Pancreas (tissue), 10 donors: ENCODE measurements at places on chromosomes 4 and X. TPM values are rescaled to one million over a fixed set of nuclear protein-coding genes. Genes with fewer than 3 reads are reported as not detected.

- DNase-seq = no peak
Observed at GRCh38 chr4:76434901-76435527, at the start of gene SHROOM3. SHROOM3 (plus strand) TSS chr4:76435229; CDS start chr4:76436053, 824 bp downstream.

- no peak for DNase-seq
Observed at GRCh38 chr4:48699475-48699874, 80.6 kb downstream of the FRYL start.

The BANK1 gene
- 0.28 TPM for total RNA-seq

DNA sequence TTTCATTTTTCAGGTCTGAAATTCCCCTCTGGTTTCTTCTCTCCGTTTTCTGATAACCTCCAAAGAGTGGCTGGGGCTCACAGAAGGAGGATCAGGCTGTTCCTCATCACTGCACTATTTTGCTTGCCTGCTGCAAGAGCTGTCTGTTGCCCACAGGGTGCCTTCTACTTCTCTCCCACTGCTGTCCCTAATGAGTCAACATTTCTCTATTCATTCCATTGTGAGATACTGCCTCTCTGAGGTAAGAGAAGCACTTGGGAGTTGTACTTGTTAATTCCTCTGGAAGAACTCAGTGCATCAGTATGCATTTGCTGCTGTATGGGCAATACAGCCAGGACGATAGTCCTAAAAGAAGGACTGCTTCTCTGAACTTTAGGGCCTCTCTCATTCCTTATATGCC lies 34.8 kb downstream of the CT47B1 start:
- DNase-seq = no peak

The MGAT4D gene
- not detected for total RNA-seq

DNA sequence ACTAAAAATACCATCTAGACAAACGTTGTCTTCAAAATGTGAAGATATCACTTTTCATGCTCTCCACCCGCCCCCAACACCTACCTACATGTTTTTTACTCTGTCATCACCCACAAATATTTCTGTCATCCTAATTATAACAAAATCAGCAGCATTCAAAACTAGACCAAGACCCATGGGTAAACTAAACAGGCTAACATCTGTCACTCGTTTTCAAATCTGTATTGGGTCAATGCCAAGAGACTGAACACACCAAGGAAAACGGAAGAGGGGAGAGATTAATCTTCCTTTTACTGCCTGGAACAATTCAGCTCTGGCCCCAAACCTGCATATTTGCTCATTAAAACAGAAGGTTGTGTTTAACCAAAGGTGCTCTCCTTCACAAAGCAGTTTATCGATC lies 17.5 kb downstream of the FAM184B start:
- DNase-seq = no peak

The KLF8 gene
- total RNA-seq = 3.7 TPM

DNA sequence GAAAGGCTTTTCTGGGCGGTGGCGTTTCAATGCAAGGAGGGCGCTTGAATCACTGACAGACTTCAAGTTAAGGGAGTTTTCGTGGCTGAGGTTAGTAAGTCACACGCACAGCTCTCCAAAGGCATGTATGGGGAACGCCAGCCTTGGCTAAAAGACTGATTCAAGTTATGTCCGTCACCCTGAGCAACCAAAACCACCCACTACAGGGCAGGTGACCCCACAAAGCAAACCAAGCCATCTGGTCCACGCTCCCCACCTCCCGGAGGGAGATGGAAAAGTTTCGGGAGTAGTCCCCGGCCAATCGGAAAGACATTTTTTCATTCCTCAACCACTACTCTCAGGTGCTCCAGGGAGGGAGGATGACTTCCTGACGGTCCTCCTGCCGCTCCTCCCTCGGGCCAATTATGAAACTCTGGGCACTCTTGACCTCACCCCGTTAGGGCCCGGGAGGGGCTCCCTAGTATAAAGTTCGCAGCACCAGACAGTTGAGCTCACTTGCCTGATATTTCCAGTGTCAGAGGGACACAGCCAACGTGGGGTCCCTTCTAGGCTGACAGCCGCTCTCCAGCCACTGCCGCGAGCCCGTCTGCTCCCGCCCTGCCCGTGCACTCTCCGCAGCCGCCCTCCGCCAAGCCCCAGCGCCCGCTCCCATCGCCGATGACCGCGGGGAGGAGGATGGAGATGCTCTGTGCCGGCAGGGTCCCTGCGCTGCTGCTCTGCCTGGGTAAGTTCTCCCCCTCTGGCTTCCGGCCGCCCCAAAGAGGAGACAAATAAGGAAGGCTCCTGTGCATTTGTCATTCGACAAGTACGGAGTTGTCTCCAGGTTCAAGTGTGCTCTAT lies at the start of gene EREG:
Gene EREG, plus strand, starts transcription at position 494 of the 840 bp plus-strand sequence. Its CDS starts 164 bp downstream, at position 658.
- DNase-seq = peak; percentile 19

The CTAG1B gene
- not detected for total RNA-seq

DNA sequence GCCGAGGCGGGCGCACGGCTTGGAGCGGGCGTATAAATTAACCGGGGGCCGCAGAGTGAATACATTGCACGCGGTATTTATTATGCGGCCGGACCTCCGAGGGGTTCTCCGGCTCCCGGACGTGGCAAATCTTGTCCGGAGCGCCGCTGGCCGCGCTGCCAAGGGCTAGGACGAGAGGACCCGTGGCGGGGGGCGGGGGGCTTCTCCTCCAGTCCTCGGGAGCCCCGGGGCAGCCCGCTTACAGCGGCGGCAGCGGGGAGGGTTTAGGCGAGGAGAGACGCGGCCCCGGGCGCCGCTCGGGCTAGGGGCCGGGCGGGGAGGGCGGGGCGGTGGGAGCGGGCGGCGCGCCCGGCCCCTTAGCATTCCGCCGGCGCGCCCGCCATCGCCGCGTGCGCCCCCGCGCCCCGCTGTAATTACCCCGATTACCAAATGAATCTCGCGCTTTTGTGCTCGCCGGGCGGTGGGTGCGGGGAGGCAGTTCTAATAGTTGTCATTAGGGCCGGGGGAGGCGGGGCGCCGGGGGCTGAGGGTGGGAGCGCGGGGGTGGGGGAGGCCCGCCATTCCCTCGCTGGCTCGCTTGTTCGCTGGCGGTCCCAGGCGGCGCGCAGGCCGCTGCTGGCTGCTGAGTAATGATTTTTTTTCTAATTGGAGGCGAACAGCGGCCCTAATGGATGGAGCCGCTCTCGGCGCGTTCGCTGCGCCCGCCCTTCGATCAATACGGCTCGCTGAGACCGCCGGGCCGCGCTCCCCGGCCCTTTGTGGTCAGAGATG lies 276.6 kb downstream of the BCOR start:
- peak; percentile 66 for DNase-seq

DNA sequence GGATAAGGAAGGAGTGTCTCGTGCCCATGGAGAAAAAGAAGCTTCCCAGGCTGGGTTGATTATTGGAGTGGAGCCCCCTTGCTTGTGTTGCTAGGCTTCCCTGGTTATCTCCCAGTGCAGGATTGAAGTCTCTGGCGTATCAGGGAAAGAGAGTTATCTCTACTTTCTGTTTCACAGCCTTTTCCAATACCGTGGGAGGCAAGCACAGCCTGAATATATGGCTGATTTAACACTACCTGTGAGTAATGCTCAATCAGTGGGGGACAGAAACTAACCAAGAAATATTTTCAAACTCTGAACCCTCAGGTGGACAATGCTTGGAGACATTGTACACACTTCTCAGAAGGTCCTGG lies 65.2 kb downstream of the SERPINA7 start:
- DNase-seq = no peak

DNA sequence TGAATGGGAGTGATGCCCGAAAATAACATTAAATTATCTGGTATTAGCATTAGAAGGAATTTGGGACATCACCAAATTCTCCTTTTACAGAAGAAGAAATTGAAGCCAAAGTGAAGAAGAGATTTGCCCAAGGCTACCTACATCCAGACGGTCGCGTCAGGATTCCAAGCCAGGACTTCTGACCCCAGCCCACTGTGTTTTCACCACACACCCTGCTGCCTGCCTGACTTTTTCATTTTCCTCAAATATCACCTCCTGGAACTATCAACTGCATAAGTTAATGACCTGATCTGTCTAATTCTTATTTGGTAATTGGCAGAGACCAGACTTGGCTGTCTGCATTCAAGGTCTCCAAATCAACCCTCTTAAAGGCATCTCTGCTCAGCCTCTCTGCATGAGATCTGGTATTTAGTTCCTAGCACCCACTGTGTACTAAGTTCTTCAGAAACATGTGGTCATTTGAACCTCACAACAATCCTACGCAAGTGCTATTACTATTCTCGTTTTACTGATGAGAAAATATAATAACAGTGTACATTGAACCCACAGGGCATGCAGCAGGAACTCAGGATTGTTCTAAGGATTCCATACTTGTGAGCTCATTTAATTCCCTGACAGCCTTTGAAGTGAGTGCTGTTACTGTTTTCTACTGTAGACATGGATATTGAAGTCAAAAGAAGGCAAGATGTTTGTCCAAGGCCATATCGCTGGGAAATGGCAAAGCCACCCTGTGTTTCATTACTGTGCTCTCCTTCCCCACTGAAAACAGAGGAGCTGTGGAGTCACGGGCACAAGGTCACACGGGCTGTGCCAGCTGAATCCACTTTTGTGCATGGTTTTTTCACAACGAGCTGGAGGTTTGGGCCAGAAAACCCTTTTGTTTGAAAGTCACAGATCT lies 195.2 kb upstream of the C1QTNF7 start:
- no peak for DNase-seq

The EPHA5 gene
- total RNA-seq = 0.12 TPM

GRCh38 chrX:105706041-105706440 lies 116.3 kb upstream of the NRK start:
- DNase-seq = no peak

DNA sequence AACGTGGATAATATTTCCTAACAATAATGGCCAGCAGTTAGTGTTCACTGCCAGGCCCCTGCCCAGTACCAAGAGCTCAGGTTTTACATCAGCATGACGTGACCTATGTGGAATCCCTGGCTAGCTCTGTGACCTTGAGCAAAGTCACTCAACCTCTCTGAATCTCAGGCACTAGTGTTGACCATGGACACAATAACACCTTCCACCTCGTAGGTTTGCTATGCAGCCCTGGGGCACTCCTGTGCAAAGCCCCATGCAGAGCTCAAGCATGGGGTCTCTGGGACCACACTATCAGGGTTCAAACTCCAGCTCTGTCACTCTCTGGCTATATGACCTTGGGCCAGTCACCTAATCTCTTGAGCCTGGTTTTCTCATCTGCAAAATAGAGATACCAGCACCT lies 38.7 kb upstream of the MSX1 start:
- no peak for DNase-seq

DNA sequence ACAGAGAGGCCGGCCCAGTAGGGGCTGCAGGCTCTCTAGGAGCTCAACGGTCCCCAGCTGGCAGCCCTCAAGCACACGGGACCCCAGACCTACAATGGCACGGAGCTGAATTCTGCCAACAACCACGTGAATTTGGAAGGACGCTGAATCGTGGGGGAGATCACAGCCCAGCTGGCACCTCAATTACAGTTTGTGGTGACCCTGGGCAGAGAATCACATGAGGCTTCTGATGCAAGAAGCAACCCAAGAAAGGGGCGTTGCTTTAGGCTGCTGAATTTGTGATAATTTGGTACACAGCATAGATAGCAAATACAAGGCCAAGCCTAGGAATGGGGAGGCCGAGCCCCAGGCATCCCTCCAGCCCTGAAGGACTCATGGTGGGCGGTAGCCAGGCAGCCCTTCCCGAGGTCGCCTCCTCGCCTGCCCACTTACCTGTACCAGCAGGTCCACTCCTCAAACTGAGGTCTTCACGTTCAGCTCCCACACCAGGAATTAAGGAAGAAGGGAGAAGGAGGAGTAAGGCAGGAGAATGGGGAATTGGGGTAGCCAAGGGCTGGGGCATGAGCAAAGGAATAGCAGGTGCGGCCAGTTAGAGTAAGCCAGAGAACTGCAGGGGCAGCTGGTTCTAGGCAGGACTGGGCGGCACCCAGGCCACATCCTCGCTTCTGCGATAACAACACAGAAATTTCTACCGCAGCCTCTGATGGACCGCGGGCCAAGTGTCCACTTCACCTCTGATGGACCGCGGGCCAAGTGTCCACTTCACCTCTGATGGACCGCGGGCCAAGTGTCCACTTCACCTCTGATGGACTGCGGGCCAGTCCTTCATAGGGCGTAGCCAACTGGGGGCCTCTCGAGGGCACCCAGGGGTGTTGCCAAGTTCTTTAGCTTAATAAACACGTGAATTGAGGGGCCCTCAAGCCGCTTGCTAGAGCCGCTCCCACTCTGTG lies 23.4 kb upstream of the HTRA3 start:
- DNase-seq = no peak

DNA sequence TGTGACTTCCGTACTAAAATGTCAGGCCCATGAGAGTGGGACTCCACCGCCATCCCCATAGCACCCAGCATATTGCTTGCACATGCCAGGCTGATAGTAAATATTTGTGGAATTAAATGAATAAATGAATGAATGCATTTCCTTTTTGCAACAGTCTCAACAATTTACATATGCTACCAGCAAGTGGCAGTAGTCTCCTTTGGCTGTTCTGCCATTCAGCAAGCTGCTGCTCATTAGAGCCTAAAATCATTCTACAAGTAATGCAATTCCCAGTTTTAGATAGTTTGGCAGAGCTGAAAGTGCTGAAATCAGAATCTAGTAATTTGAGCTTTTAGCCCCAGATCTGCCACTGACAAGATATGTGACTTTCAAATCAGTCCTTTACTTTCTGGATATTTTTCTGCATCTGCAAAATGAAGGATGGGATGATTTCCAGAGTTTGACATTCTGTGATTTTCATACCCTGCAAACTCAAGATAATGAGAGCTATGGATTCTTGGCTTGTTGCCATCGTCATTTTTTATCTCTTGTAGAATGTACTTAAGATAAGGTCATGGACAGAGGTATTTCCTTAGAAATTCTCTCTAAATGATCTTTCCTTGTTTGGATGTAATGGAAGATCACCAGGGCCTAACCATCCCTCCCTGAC lies 35.7 kb upstream of the INTS6L start:
- DNase-seq = no peak

DNA sequence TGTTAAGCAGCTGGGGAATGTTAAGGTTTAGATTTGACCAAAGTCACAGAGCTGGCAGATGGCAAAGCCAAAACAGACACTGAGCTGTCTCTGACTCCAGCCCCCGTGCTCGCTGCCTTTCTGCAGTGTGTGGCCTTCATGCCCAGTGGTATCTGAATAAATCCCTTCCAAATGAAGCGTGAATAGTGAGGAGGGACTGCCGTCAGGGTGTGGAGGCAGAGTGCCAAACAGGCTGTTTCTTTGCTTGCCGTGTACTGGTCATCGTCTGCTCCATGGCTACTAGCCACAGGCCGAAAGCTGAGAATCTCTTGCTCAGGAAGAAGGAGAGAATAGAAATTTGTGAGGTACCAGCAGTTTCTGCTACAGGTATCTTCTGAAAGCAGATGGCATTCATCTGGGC lies 19.7 kb downstream of the PRIMPOL start:
- no peak for DNase-seq

- DNase-seq = no peak
Observed at GRCh38 chr4:21569638-21570037, 378.9 kb downstream of the KCNIP4 start.

- DNase-seq = no peak
Observed at GRCh38 chrX:9438933-9439494, 25.8 kb upstream of the TBL1X start.

DNA sequence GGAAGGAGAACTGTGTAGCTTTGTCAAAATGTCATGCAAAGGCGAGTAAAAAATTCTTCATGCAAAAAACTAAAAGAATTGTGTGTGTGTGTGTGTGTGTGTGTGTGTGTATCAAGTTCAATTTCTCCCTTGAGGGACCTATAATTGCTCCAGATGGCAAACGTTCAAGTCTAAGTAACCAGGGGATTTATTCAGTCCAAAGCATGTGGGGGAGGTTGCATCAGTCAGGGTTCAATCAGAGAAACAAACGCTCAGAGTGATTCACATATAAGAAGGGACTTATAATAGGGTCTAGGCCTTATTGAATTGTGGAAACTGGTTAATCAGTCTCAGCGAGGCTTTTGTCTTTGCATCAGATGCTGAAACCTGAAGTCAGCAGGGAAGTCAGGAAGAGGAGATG lies 5.0 kb downstream of the DCAF8L1 start:
- no peak for DNase-seq

The ADAMTS3 gene
- 0.19 TPM for total RNA-seq

- DNase-seq = peak; percentile 14
Observed at GRCh38 chr4:27278615-27279375, 418.2 kb downstream of the STIM2 start.
